Dermis blood vessel endothelial cell (primary cell): ENCODE measurements at places on chromosomes 11 and 22.

DNA sequence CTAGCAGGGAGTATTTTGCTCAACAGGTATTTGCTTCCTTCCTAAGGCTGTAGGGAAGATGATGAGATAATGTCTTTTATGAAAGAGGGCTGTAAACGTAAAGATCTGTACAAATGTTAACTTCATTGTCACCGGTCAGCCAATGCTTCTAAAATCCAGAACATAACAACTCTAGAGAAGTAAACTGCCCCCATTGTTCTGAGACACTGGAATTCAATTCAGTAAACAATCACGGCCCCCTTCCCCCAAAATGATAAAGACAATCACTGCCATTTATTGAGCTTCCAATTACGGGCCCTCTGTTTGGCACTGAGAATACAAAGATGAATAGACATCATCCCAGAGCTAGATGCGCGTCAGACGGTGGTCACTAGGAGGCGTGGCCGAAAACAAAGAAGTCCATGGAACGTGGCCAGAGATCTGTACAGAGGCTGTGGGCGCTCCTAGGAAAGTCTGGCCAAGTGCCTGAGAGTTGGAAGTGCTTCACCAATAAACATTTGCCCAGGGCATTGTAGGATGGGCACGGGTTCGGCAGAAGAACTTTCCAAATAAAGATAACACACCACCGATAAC, 576 bp downstream of the TMEM258 start:
- DNase-seq, result peak; percentile 96

DNA sequence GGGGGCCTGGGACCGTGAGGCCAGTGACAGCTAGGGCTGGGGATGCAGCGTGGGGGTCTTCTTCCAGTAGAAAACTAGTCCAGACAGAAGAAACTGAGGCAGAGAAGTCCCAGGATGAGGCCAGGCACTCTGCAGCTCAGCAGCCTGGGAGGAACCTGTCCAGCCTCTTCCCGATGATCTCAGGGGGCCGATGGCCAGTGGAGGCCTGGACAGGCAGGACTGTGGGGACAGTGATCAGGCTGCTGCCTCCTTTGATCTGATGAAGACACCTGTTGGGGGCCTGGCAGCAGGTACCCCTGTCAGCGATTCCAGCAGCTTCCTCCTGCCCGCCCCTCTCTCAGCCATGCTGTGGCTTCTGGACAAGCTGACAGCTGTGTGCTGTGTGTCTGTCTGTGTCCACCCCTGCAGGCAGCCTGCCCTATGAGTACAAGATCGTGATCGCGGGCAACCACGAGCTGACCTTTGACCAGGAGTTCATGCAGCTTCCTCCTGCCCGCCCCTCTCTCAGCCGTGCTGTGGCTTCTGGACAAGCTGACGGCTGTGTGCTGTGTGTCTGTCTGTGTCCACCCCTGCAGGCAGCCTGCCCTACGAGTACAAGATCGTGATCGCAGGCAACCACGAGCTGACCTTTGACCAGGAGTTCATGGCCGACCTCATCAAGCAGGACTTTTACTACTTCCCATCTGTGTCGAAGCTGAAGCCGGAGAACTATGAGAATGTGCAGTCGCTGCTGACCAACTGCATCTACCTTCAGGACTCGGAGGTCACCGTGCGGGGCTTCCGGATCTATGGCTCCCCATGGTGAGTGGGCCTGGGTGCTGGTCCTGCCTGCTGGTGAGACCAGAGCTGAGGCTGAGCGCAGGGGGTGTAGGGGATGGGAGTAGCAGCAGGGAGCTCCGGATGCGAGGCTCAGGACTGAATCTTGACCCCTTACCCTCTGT, 62.6 kb downstream of the MPPED1 start:
- no peak for DNase-seq

DNA sequence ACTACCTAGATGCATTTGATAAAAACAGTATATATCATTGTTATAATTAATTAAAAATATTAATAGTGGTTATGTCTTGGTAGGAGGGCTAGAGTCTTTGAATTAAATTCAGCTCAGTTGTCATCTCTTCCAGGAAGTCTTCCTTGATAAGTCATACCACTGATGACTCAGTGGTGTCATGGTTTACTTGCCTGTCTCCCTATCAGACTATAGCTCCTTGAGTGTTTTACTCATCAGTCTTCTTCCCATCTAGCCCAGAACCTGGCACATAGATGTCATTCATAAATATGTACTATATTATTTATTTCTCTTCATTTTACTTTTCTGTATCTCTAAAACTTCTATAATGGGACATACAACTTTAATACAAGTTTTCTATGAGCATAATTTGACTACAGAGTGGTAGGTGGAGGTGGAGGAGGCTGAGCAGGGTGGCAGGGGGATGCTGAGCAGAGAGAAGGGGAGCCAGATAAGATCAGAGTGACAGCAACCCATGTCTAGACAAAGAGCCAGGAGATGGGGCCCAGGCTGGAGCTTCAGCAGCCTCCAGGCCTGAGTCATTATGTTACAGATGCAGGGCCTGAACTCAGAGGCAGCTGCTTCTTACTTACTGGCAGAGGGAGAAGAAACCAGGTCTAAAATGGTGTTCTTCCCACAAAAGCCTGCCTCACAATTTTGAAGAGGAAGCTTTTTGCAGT, 82.3 kb upstream of the PHOX2A start:
- DNase-seq, result no peak

DNA sequence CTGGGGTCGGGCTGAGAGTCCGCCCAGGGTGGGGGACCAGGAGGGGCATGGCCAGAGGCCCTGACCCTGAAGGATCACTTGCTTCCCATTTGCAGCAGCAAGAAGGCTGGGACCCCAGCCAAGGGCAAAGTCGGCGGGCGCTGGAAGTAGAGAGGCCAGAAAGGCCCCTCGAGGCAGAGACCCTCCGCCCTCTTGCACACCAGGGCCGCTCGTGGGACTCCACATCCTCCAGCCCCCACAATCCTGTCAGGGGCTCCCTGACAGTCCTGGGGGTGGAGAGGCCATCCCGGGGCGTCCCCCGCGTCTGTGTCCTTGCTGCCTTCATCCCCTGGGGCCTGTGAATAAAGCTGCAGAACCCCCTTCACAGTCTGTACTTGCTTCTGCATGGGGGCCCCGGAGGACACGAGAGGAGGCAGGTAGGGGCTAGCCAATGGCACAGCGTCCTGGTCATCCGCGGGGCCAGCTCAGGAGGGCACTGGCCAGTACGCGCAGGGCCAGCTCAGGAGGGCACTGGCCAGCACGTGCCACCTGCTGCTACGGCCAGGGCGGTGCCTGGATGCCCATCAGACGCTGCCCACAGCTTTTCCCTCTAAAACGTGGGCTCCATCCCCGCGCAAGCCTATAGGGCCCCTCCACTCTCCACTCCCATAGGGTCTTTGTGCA, 8.7 kb upstream of the MRPL23 start:
- no peak for DNase-seq

GRCh38 chr11:50379484-50379883, 346.8 kb downstream of the OR4C45 start:
- no peak for DNase-seq

- no peak for DNase-seq
Measured at GRCh38 chr22:49677495-49677889, 150.2 kb downstream of the BRD1 start.

DNA sequence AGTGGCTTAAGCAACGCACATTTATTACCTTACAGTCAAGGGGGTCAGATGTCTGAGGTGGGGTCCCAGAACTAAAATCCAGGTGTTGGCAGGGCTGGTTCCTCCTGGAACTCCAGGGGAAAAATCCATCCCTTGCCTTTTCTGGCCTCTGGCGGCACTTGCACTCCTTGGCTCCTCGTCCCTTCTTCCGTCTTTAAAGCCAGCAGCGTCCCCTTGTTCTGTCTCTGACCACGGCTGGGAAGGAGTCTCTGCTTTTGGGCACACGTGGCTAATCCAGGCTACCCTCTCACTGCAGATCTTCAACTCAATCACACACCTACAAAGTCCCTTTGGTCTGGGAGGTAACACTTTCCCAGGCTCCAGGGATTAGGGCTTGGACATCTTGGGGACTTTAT, 73.5 kb upstream of the WNT7B start:
- DNase-seq, result no peak

DNA sequence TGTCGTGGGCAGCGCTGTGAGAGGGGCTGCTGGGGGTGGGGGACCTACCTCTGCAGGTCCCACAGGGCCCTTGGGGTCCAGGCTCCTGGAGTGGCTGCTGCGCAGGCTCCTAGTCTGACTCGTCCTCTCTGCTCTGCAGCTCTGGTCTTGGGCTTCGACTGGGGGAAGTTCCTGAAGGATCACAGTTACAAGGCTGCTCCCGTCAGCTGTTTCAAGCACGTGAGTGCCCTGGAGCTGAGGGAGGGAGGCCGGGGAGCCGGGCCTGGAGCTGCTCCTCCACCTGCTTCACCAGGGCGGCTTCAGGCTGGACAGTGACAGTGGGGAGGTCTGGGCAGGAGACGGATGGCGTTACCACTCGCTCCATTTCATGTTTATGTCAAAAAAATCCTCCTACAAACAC, 11.9 kb downstream of the L3MBTL2 start:
- peak; percentile 31 for DNase-seq

GRCh38 chr11:83574519-83574918, 288.4 kb upstream of the CCDC90B start:
- DNase-seq, result no peak

DNA sequence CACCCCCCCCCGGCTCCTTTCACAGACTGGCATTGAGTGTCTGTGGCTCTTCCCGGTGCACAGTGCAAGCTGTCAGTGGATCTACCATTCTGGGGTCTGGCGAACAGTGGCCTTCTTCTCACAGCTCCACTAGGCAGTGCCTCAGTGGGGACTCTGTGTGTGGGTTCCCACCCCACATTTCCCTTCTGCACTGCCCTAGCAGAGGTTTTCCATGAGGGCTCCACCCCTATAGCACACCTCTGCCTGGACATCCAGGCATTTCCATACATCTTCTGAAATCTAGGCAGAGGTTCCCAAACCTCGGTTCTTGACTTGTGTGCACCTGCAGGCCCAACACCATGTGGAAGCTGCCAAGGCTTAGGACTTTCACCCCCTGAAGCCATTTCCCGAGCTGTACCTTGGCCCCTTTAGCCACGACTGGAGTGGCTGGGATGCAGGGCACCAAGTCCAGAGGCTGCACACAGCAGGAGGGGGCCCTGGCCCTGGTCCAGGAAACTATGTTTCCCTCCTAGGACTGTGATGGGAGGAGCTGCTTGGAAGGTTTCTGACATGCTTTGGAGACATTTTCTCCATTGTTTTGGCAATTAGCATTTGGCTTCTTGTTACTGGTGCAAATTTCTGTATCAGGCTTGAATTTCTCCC, 26.0 kb downstream of the BCL2L13 start:
- no peak for DNase-seq

DNA sequence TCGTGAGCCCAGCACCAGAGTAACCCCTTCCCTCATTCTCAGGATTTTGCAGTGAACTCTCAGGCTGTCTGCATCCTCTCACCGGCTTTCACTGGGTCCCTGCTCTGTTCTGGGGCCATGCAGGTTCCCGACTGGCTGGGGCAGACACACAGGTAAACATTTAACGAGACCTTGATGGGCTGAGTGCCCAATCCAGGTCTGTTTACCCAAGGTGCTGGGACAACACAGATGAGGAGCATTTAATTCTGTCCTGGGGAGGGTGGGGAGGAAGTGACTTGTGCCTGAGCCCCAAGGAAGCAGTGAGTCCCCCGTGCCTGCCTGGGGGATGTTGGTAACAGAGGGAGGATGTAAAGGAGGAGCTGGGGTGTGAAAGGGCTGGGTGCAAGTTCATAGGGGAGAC, 4.4 kb downstream of the BIK start:
- no peak for DNase-seq

DNA sequence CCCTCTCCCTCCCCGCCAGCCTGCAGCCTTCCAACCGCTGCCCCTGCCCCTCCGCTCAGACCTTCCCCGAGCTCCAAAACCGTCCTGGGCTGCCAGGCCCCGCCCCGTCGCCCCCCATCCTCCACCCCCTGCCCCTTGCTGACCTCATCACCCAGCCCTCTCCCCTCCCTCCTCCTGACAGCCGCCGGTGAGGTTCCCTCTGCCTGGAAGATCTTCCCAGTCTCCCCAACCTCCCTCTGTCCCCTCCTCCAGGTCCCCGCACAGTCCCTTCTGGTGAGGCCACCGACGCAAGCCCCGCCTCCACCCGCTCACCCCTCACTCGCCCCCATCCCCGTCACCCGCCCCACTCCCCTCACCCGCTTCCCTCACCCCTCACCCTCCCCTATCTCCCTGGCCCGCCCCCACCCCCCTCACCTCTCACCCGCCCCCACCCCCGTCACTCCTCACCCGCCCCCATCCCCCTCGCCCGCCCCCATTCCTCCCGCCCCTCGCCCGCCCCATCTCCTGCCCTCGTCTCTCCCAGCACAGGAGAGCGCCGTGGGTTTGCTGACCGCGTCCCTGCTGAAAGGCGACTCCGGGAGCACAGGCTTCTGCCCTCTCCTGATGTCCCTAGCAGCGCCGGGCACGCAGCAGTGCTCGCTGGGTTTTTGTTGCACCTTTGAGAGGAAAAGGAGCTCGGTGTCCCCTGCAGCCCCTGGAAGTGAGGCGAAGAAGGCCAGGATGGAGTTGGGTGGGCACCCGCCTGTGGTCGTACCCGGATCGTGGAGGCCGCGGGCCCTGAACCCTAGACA, 16.4 kb upstream of the UPK3A start:
- peak; percentile 26 for DNase-seq

- no peak for DNase-seq
Measured at GRCh38 chr22:28348613-28349609, 330.7 kb downstream of the TTC28 start.

DNA sequence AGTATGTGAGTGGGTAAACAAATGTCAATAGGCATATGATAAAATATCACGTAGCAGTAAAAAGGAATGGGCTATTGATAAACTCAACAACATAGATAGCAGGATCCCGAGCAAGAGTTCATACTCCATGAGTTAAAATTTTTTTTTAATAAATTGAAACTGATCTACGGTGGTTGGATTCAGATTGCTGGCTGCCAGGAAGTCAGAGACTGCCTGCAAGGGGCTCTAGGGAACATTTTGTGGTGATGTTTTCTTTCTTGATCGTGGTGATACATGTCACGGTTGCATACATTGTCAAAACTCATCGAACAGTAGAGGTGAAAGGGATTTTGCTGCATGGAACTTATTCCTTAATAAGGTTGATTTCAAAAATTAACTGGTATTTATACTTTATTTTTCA, 62.6 kb upstream of the WNT7B start:
- no peak for DNase-seq

DNA sequence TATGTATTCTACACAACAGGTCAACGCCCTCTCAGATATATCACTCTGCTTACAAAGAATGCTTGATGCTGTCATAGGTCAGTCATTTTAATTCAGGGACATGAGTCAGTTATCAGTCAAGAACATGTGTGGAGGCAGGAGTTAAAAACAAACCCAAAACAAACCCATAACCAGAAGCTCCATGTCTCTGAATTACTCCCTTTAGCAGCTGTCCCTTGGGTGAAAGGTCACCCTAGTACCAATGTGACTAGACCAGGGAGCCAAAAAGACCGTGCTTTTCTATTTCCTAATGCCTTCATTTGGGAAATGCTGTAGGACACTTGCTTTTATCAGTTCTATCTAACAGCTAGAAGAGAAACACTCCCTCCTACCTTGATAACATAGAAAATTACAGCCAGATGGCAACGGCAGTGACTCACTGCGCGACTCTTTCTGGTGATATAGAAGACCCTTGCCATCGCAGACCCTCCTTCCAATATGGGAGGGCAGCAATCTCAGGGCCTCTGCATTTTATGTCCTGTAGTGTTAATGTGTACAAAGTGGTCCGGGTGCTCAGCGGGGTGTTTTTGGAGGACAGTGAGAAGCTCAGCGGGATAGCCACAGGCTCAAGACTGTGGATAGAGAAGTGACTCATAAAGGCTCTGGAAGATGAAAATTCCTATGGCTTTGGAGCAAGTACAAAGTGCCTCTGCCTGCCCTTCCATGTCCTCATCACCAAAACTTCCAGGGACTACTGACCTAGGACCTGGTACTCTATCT, 24.8 kb downstream of the APOL5 start:
- DNase-seq, result peak; percentile 83
